Fibroblast of skin of right quadriceps (primary cell): ENCODE measurements at places on chromosomes 3 and 15.

- no peak for DNase-seq
Observed at GRCh38 chr15:63544258-63545026, 40.0 kb downstream of the USP3 start.

DNA sequence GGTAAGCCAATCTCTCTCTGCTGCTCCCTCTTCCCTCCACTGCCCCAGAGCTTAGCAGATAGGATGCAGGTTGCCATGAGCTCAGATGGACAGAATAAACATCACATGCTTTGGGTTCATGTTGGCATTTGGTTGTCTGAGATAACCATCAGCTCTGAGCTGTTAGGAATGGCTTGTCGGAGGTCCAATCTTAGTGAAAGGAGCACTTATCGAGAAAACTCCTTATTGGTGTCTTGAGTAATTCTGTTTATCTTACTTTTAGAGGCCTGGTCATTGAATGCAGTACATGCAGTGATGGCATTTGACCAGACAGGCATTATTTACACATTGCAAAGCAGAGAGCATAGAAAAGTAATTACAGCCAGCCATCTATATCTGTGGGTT is 99.7 kb downstream of the CEMIP start:
- DNase-seq = no peak

DNA sequence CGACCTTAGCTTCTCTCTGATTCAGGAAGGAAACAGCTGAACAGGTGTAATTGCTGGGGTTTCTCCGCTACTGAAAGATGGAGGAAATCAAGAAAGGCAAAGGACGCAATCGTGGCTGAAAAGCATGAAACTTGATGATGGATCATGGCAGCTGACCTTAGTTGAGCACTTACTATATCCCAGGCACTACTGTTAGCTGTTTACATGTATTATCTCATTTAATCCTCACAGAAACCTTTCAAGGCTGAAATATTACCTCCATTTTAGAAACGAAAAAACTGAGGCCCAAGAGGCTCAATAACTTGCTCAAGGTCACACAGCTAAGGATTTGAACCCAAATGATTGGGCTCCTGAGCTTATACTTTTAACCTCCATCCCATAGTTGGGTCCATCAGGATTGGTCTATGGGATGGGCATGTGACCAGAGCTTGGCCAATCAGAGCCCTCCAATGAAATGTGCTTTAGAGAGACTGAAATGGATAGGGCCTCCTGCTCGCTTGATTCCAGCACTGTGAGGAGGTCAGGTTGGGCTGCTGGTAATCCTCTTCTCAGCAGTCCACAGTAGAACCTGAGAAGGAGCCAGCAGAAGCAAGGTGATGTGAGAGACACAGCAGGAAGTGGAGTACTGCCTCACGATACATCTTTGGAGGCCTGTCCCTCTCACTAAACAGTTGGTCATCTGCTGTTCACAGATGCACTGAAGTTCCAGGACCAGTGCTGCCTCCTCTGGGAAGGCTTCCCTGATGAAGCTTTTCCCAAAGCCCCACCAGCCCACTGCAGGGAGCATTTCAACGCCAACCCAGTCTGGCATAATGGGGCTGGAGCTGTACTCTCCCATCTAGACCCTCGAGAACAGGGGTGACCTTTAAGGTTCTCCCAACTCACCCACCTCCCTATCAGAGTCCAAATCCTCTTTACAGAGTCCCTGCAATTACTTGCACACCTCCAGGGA is 10.4 kb downstream of the CLN6 start:
- no peak for DNase-seq

GRCh38 chr3:108838436-108838835 is 15.8 kb downstream of the TRAT1 start:
- DNase-seq = no peak

- no peak for DNase-seq
Observed at GRCh38 chr15:86162172-86162591, 82.5 kb downstream of the AGBL1 start.
